ENCODE measurements at places on chromosomes 6 and 20.

DNA sequence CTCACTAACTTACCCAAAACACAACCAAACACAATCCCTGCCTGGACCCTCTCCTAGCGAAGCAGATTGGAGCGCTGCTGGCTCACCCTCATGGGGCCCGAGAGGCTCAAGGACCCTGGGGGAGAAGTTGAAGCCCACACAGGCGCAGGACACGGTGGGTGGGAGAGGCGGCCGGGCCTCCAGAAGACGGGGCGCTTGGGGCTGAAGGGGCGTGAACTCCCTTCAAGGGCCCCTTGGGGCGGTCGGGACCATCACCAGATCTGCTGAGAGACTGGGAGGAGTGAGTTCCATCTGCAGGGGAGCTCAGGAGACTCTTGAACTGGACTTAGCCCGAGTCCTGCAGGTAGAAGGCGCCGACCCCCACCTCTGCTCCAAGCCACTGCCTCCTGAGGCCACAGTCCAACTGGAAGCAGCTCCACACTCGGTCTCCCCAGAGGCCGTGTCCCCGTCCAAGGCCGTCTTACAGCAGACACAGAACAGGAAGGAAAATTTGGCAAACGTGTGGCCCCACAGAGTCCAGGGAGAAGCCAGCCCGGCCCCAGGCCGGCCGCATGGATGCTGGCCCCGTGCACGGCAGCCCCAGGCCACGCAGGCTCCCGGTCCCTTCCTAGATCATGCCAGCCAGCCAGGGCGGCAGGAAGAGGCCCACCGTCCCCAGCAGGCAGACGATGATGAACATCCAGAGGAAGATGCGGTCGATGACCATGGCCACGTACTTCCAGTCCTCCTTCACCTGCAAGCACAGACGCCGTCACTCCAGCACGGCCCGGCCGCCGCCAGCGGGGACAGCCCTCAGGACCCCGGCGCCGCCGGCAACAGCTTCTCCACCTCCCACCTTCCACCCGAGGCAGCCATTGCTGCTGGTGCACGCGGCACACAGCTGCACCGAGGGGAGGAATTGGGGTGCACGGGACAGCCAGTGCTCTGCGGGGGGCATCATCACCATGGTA lies 14.7 kb downstream of the CHRNA4 start:
- no peak for DNase-seq

- DNase-seq: peak; percentile 76
Observed at GRCh38 chr6:127950566-127951145, 49.8 kb upstream of the THEMIS start.

GRCh38 chr6:156618600-156619205 lies 158.5 kb upstream of the ARID1B start:
- no peak for DNase-seq

DNA sequence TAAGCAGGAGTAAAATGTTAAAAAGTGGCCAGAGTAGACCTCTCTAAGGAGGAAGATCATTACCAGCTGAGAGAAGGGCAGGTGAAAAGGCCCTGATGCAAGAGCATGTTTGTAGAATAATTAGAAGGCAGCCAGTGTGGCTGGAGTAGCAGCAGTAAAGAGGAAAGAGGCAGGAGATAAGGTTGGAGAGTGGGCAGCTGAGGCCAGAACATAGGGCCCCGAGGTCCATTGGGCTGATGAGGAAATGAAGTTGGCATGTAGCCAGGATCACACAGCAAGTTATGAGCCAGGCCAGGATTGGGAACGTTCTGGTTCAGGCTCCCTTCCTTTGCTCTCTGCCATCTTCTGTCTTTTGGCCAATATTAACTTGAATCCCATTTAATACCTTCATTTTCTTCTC lies 51.6 kb downstream of the RALY start:
- no peak for DNase-seq

DNA sequence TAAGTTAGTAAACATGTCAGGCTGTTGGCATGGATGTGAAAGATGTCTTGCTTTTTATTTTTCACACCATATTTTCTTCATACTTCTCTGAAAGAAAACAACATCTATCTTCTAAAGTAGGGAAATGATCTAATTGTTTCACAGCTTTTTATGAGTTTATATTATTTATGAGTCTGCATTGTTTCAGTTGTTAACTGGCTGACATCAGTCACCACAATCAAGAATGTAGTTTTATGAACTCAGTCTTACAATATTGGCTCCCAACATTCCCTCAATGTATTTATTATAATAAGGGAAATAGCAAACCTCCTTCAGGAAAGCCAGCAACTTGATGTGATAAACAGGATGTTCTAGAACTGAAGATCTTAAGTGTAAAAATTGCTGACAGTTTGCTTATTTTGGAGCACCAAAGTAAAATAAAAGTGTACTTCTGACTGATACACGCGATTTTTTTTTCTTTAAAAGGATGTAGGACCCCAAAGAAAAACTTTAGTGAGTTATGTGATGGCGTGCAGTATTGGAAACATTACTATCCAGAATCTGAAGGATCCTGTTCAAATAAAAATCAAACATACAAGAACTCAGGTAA lies 106.0 kb downstream of the ADGRG6 start:
- no peak for DNase-seq

GRCh38 chr6:163243692-163244589 lies 170.6 kb upstream of the QKI start:
- no peak for DNase-seq

DNA sequence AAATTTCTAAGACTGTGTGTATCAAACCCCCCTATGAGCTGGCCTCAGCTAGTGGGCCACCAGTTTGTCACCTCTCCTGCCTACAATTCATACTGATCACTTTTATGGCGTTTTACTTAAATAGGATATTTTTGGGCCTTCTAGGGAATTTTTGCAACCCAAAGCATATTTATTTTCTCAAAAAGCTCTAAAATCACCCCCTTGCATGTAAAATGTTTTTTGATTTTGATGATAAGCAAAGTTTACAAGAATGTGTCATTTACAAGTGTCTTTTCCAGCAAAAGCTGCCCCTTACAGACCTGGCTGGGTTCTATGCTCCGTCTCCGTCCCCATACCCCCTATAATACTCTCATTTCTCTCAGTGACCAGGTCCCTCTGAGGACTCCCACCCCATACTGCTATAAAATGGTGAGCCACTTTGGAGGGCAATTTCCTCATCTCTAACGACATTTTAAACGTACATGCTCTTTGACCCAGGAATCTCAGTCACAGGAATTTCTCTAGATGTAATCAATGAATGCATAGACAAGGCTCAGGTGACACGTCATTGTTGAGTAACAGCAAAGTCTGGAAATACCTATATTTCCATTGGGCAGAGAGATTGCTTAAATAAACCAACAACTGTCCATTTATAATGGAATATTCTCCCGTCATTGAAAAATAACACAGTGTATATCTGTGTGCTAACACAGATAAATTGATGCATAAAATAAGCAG lies 13.9 kb upstream of the OCSTAMP start:
- no peak for DNase-seq

DNA sequence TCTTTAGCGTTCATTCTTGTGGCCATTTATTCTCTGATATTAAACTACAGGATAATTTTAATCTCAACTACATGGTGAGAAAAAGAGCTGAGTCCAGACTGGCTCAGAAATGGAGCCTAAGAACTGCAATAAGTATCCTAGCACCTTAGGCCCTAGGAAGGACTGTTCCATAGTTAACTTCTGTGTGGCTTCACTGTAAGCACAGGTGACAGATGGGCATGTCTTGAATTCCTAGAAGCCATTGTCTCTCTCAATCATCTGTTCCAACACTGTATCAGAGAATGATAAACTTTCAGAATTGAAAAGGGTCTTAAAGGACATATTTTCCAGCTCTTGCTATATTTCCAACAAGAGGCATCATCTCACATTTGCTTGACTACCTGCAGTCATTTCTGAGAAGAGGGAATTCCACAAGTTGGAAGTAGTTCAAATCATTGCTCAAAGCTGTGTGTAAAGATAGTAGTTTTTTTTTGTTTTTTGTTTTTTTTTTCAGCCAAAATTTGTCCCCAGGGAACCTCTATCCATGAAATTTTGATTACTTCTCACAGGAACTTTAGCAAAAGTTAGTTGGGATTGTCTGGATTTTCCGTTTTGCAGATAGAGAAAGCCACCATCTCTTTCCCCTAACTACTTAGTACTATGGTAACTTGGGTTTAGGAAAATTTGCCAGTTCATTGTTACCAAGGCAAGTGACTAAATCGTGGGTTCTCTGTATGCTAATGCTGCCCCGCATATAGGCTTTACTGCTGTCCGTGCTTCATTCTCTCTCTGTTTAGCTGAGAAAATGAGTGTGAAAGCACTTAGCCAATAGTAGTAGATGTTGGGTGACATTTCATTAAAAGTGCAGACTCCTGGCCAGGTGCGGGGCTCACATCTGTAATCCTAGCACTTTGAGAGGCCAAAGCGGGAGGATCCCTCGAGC lies 47.2 kb downstream of the KCNS1 start:
- DNase-seq: no peak

GRCh38 chr6:115441651-115442050 lies 619.0 kb downstream of the FRK start:
- no peak for DNase-seq

GRCh38 chr6:25660512-25660911 lies 8.5 kb downstream of the SCGN start:
- DNase-seq: no peak

DNA sequence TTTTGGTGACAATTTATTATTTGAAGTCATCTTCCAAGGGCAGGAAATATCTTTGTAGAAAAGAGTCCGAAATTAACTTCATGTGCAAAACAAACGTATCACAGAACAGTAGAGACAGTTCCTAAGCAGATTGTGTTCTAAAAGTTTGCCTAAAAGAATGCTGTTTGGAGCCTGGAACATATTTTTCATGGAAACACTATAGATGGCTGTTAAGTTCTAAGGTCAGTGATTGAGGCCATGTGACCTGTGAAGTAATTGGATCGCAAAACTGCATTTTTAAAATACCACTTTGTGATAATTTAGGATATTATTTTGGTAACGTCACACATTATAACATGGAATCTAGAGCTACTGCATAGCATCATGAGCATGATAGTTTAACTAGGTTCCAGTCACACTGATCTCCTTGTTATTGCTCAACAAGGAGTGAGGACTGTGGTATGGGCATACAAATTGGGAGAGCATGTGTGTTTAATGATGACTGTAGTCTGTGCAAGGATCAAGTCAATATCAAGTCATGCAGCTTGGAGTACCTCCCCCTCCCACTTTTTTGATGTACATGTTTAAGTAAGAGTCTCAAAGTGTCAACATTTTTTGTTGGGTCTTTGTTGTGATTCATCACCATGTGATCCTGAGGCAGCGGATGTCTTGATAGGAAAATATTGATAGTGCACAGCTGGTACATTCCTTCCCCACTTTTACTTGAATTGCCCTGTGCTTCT lies 609.3 kb upstream of the CITED2 start:
- DNase-seq: no peak

DNA sequence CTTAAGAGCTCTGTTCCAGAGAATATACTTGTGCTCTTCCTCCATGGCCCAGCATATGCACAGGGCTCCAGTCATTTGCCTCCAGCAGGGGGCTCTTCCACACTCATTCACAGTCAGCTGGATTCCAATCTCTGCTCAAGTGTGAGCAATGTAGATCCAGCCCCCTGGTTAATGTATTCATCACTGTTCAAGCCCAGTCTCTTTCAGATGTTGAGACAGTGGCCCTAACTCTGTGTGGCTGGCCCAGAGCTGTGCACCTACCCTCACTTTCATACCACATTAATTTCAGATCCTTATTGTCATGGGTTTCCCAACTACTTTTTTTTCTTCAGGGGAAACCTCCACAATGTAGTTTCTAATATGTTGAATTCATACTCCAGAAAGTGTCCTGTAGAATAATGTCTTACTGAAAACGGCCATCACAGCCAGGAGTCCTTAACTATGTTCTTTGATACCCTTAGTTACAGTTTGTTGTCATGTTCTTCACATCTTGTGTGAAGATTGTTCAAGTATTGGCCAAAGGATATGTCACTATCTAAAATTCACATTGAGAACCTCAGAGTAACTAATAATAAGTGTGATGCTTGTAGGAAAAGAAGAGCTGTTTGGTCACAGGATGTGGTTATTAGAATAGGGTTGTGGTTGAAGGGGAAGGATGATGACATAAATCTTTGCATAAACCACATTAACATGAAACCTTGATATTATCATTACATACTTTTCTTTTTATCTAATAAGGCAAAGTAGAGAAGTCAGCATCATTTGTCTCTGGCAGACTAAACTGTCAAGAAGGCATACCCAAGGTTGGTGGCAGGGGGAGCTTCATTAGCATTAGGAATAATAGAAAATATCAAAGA lies 14.4 kb upstream of the HLA-DQA1 start:
- DNase-seq: peak; percentile 35

DNA sequence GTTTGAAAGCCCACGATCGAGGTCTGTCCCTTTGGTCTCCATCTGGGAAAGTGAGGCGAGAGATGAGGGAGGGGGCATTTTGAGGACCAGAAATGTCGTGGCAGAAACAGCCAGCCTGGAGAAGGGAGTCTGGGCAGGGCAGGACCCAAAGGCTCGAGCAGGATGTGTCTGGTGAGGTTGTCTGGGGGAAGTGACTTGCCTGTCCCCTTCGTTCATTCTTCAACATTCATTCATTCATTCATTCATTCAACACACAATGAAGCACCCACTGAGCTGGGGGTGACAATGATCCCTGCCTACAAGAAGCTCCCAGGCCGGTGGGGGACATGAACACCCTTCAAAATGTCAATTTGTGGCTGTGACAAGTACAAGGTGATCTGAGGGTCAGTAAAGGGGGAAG lies 80.5 kb downstream of the CEBPB start:
- peak; percentile 32 for DNase-seq

DNA sequence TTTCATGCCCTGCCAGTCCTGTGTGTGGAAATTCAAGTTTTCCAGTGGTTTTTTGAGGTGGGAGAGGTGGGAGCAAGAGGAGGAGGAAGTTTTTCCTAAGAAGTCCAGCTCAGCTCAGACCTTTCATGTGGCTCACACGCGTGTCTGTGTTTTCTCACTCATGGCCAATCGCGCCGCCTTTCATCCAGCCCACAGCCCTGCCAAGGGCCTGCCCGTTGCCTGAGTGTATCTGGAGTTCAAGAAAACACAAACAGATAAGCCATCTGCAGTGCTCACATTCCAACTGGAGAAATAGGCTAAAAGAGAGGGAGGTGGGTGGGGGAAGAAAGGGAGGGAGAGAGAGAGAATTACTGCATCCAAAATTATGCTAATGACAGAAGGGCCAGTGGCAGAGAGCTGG lies 12.6 kb upstream of the MPC1 start:
- no peak for DNase-seq

DNA sequence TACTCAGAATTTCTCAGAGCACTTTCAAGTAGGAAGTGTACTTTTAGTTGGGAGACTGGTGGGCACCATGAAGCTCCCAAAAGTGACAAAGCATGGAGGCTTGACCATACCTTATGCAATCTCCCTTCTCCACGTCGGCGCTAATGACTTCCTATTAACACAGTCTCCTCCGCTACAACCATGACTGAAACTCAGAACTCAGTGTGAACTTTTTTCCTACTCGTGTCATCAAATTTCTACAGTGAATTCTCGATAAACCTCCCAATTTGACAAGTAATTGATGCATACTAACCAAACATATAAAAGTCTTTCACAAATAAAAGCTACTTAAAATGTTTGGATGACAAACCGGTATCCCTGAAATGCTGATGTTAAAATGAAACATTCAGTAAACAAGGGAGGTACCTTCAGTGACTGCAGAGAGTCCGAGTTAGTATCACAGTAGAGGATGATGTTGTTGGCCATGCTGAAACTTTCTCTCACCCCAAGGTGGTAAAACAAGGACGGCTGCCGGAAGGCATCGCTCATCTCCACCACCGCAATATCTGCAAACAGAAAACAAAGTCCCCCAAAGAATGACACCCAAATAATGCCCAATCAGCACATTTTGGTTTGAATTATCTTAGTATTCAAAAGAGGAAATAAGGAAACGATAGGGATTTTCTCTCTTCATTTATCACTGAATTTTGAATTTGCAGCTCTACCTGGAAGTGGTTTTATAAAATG lies 72.1 kb downstream of the MAP3K5 start:
- DNase-seq: no peak

Measured in HL-60 (cell line).